Stimulated activated CD8-positive, alpha-beta memory T cell treated with anti-CD3 and anti-CD28 coated beads, Interleukin-12 subunit alpha, Interleukin-12 subunit beta, amount 100 ng/mL, for 1 hour (primary cell): ENCODE measurements at places on chromosomes 6 and 20.

DNA sequence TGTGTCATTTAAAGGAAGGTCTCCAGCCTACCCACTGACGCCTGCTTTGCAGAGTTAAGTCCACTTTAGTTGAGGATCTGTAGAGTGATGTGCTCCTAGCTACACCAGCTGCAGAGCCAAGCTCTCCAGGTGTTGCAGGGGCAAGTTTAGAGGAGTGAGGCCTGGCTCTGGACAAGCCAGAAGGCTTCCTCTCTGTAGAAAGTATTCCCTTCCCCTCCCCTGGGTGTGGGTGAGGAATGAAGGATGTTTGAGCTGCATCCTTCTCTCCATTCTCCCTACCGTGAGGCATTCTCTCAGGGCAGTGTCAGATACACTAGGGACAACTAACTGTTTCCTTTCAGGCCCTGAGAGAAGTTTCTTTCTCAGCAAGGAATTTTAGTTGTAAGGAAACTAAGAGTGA is 66.5 kb downstream of the ELOVL5 start:
- no peak for DNase-seq

DNA sequence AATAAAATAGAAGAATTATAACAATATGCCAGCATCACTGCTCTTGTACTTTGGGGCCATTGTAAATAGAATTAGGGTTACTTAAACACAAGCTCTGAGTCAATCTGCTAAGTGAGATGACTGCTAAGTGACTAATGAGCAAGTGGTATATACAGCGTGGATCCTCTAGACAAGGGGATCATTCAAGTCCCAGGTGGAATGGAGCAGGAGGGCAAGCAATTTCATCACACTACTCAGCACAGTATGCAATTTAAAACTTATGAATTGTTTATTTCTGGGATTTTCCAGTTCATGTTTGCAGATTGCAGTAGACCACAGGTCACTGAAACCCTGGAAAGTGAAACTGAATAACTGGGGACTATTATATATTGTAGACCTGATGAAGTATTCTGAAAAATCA is 235.3 kb downstream of the BTBD3 start:
- no peak for DNase-seq

DNA sequence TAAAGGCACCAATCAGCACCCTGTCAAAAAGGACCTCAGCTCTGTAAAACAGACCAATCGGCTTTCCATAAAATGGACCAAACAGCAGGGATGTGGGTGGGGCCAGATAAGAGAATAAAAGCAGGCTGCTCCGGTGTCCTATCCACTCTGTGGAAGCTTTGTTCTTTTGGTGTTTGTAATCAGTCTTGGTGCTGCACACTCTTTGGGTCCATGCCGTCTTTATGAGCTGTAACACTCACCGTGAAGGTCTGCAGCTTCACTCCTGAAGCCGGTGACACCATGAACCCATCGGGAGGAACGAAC is 7.3 kb upstream of the PXDC1 start:
- DNase-seq, result no peak

DNA sequence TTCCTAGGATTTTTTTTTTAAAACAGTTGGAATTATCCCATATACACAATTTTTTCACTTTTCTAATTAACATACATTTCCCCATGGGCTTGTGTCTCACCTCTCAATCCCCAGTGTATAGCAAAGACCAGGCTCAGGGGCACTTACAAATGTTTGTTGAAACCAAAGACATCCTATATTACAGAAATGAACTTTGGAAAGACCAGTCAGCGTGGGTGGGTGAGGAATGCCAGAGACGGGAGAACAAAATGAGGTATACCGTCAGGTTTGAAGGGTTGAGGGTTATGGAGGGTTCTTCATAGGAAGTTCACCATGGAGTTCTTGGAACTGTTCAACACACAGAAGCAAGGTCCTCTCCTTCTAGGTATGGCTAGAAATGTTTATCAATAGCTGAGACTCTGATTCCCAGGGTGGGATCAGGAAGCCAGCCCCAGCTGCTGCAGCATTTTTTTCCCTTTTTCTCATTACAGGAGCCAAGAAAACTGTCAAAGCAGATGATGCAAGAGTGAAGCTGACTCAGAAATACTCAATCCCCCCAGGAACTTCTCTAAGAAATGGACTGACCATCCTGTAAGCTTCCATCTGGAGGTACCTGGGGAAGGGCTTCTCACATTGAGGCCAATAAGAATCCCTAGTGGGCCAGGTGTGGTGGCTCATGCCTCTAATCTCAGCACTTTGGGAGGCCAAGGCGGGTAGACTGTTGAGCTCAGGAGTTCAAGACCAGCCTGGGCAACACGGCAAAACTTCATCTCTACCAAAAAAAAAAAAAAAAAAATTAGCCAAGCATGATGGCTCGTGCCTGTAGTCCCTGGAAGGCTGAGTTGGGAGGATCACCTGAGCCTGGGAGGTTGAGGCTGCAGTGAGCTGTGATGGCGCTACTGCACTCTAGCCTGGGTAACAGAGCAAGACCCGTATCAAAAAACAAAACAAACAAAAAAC is 15.9 kb upstream of the TBC1D20 start:
- no peak for DNase-seq

GRCh38 chr6:162913206-162913605 is 185.4 kb downstream of the PACRG start:
- no peak for DNase-seq
